ENCODE measurements at places on chromosomes 1 and 21. TPM values are rescaled to one million over a fixed set of nuclear protein-coding genes. Genes with fewer than 3 reads are reported as not detected.

DNA sequence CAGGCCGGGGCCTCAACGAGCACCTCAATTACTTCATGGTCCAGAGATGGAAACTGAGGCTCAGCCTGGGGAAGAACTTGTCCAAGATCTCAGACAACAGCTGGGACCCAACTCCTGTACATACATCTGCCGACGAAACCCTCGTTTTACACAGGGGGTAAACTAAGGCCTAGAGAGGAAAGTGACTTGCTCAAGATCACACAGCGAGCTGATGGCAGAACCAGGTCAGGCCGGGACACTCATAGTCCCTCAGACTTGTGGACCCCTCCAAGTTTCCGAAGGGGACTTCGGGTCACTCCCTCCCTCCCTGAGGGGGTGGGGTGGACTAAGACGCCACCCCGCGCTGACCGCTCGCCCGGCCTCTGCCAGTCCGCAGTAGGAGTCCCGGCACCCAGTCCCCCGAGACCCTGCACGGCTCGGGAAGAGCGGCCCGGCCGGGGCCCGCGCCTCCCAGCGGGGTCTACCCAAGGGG, 430 bp downstream of the WASF2 start:
- no peak for DNase-seq

Gene C1orf50
- 4.6 TPM for total RNA-seq

- DNase-seq: no peak
Observed at GRCh38 chr21:34362136-34362444, 1.7 kb upstream of the KCNE2 start.

GRCh38 chr1:180586671-180587155, 27.9 kb downstream of the OVAAL start:
- DNase-seq: peak; percentile 89

Gene SSU72
- 69.0 TPM for total RNA-seq

Gene PRDM16
- 5.6 TPM for total RNA-seq

- no peak for DNase-seq
Observed at GRCh38 chr1:81374481-81374880, 426.3 kb upstream of the ADGRL2 start.

DNA sequence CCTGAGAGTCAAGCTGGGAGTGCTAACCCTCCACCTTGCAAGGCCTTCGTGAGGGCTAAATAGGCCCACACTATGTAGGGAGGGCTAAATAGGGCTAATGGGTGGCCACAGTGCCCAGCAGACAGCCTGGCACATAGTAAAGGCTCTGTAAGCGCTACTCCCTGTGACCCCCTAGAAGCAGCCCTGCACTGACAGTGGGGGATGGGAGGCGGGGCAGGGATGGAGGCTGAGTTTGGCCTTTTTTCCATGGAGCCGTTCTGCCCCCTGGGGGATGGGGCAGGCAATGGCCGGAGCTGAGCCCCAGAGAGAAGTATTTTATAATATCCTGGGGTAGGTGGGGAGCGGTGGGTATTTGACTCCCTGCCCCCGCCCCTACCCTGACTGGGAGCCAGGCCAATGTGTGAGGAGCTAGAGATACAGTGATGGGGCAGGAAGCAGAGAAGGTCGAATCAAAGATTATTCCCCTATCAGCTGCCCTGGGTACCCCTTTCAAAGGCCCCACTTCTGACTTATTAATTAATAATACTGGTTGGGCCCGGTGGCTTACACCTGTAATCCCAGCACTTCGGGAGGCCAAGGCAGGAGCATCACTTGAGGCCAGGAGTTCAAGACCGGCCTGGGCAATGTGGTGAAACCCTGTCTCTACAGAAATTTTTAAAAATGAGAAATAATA, 42.3 kb downstream of the LACTBL1 start:
- DNase-seq: no peak

Gene SPOCD1
- 29.4 TPM for total RNA-seq

DNA sequence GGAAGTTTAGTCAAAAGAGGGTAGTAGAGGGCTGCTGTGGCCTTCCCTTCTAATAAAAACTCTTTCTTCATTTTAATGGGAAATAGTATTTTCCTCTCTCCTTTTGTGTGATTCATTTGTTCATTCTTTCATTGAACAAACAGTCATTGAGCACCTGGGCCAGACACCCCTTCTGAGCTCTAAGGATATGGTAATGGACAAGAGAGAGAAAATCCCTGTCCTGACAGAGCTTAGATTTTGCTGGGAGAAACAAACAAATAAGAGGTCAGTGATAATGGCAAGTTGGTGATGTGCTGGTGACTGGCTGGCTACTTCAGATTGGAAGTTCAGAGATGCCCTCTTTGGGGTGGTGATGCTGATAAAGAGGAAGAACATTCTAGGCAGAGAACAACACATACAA, 59.3 kb downstream of the CDC14A start:
- DNase-seq: no peak

Gene S100A12
- total RNA-seq: not detected

DNA sequence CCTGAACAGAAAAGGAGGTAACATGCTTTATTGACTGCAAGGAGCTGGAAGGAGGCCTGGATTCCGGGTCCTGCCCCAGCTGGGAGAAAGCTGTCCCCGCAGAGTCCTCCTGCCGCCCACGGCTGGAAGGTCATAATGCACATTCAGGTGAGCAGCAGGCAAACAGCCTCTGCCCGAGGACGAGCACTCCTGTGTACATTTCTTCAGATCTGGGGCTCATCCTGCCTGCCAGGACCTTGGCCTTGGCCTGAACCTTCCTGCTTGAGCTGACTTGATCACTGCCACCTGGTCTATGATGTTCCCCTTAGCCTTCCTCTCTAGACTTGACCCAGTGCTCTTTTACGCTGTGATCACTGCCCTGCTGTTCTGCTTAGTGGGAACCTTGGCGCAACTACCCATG, 17.9 kb upstream of the ZNF436 start:
- no peak for DNase-seq

Gene CNIH3
- total RNA-seq: 4.0 TPM

Gene HENMT1
- total RNA-seq: 6.6 TPM

Gene FCRL2
- not detected for total RNA-seq

DNA sequence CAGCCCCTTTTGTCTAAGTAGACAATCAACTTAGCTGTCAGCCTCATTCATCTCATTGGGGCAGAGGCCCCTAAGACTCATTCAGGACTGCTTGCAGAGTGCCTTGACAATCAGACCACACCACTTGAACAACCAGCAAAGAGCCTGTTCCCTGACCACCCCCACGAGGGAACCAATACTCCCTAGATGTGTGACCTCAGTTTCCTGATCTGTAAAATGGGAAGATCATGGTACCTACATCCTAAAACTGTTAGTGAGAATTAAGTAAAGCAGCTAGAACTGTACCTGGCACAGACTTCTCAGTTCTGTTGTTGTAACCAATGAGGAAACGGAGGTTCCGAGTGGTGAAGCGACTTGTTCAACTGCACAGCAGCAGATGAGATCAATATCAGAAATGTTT, 298.5 kb downstream of the RRAGC start:
- no peak for DNase-seq

Gene HHIPL2
- total RNA-seq: 0.08 TPM

DNA sequence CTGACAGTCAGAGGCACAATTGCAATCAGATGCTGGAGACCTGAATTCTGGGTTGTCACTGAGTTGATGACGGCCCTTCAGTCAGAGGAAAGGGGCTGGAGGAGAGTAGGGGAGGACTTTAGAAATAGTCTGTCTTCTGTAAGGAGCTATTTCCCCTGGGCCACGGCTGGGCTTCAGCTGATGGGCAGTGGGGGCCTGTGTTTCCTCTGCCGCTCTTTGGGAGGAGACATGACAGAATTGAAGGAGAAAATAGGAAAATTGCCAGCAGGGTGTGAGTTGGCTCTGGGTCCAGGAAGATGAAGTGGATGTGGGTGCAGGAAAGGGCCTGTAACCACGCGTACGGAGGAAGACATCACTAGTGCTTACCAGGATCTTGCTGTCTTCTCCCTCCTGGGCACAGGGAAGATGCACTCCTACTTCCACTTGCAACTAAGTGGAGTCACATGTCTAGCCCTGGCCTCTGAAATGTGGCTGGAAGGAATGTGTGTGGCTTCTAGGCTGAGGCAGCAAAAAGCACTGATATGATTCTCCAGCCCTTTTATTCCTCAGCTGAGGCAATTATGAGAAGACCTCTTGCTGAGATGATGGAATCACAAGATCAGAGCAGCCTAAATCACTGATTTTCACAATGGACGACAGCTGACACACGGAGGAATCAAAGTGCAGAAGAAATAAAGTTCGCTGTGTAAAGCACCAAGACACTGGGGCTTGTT, 250.0 kb downstream of the GRIK3 start:
- no peak for DNase-seq

DNA sequence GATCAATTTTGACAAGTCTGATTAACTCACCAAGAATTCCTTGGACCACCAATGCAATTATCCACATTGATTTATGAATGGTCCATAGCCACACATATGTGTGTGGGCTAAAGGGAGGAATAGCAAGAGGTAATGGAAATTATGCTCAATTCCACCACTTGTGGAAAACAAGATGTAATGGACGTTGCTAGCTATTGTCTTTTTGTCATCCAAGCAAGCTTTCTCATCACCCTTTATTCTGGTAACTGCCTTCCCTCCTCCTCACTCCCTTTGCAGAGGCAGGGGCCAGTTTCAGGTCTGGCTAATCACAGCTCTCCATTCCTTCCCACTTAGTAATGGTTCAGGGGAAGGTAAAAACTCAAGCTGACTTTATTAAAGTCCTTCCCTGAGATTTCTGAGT, 24.7 kb upstream of the RAB3GAP2 start:
- DNase-seq: no peak

DNA sequence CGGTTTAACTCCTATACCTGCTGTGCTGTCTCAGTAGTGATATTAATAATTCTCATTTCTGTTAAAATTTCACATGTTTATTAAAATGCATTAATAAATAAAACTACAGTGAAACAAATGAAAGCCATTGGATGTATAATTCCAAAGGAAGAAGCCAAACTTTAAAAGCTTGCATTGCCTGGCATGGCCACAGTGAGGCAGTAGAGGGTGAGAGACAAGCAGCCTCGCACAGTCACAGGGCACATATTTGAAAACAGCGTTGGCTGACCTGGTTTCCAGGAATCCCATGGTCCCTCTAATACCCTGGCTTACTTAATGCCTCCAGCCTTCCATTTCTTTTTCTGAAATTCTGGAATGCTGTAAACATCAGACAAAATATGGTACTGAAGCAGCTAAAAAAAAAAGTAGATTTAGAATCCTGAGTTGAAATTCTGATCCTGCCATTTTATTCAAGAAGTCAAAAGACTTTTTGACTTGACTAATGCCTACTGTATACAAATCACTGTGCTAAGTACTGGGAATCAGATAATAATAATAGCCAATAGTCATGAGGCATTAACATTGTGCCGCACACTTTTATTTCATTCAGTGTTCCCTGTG, 6.7 kb upstream of the RNASEL start:
- DNase-seq: no peak

Gene OR2AK2
- not detected for total RNA-seq

DNA sequence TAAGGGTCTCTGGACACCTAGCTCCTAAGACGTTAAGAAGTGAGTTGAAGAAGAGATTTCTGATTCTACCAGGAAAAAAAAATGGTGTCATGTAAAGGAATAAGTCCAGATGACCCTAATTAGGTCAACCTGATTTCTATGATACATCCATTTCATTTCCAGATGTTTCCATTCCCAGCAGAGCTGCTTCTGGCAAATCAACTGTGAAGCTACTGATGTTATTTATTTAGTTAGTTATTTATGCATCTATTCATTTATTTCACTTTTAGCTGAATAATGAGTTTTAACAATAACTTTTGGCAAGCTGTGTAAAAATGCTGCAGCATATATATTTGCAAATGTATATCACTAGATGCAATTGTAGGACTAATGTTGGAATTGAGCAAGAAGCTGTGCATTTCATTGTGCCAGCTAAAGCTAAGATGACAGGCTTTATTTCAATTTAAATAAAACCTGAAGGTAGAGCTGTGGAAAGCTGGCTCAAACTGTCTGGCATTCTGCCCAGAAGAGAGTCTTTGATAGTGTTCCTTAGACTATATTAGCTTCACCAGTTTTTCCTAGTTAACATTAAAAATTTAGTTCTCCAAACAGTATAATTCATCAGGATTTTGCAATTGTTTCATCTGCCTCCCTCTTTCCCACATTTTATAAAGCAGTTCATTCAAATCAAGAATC, 1164.4 kb upstream of the ADGRL4 start:
- no peak for DNase-seq

DNA sequence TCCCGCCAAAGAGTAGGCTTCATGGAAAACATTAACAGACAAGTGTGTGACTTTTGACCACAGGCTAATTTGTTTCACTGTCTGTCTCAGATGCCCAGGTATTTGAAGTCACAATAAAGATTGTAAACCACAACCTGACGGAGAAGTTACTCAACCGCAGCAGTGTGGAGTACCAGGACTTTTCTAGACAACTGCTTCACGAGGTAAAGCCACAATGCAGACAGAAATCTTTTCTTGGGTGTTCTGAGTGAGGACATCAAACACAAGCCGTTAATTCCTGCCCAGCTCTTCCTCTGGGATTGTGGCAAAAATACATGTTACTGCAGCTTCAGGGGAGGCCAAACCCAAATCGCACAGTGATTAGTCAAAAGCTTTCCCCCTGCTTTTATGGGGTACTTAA, 31.0 kb downstream of the UMODL1 start:
- DNase-seq: peak; percentile 92

- DNase-seq: no peak
Observed at GRCh38 chr1:14877224-14877623, 276.3 kb upstream of the TMEM51 start.

Gene KCNJ9
- not detected for total RNA-seq

GRCh38 chr1:235558621-235559169, 54.4 kb upstream of the B3GALNT2 start:
- DNase-seq: no peak

DNA sequence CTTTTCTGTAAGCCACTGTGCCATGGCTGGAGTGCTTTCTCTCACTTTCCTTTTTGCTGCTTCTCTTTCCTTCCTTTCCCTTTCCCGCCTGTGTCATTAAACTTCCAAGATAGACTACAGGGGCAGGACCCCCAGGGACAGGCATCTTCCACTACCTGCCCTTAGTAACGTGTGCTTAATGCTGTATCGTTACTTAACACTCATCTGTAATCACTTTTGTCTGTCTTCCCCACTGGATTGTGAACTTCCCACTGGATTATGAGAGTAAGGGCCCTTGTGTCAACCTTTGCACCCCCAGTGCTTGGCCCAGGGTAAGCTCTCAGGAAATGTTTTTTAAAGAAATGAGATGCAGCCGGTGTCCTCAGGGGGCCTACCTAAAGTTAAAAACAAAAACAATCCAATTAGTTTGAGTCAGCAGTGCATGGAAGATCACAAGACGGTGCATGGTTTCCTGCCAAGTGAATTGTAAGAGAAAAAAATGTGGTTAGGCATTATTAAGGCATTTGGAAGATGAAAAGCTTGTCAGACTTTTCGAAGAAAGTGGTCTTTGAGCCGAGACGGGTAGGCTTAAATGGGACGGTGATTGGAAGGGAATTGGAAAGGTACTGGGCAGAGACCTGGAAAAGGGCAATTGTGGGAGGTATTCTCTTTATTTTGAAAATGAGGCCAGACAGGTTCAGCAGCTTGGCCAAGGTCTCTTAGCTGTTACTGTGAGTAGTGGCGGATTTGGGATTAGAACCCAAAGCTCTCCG, 958 bp downstream of the LYPLAL1 start:
- peak; percentile 53 for DNase-seq

GRCh38 chr1:31762726-31763670, 1.1 kb downstream of the ADGRB2 start:
- DNase-seq: no peak

All from kidney epithelial cell (primary cell).